ENCODE measurements at places on chromosomes 3 and 15. TPM values are rescaled to one million over a fixed set of nuclear protein-coding genes. Genes with fewer than 3 reads are reported as not detected.

- H3K27ac ChIP-seq = no peak overlapping the region
- H3K27me3 ChIP-seq = no peaks in the 10 kb centered on the region
- DNase-seq = no peak
- H3K4me1 ChIP-seq = no peaks in the 10 kb centered on the region
Measured at GRCh38 chr15:42035435-42035761, 14.6 kb upstream of the PLA2G4E start.

DNA sequence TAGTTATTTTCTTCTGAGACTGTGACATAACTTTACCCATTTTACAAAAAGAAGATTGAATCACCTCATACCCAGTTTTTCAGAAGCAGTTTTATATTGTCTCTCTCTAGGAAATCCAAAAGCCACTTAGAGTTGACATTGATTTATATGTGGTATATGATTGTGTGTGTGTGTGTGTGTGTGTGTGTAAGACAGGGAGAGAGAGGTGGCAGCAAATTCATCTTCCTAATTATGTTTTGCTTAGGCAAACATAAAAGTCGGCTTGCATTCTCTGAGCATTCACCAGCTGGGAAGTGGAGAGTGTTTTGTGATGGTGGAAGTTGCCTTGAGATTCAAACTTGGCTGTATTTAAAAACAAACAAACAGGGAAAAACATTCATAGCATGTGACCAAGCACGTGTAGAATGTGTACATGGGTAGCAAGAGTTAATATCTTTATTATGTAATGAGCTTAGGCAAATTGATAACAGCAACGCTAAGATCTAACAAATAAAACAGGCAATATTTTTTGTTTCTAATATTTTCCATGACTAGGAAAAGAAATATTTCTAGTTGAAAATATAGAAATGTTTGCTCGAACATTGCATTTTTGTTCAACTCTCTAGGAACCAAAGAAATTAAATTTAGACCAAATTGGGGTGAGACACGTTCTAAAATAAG lies 64.4 kb upstream of the IGF1R start:
- H3K27ac ChIP-seq = no peak overlapping the region
- no peaks in the 10 kb centered on the region for H3K36me3 ChIP-seq
- DNase-seq = no peak
- no peaks in the 10 kb centered on the region for H3K4me1 ChIP-seq

PRKCD gene
- 13.5 TPM for total RNA-seq

DNA sequence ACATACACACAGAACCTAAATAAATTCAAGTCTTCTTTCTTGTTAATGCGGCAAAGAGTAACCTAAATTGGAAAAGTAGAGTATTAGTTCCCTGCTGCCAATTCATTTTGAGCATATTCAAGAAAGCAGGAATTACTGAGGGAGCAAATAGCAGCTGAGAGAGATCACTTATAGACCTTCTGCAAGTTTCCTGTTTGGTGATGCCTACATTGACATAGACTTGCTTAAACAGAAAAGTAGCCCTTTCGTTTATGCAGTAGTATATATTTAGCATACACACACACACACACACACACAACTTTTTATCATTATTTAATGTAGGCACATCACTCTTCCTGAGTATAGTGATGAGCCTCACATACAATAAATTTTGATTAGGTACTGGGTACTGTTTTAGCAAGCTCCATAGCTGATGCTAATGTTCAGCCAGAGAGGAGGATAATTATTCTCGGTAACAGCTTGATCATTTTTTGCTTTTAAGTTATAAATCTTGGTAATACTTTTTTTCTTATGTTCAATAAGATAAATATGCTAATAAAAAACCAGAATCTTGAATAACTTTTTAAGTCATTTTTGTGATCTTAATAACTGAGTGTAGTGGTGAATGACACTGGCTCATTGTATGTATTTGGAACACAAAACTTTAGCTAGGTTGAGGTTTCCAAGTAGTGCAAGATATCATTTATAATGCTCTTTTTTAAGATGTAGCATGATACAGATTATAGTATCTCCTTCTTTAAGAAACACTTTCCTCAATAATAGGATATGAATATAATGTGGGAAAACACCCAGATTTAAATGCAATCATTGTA lies 174.7 kb downstream of the MBNL1 start:
- no peak overlapping the region for H3K27ac ChIP-seq
- H3K4me1 ChIP-seq = no peaks in the 10 kb centered on the region
- no peak overlapping the region for H3K4me3 ChIP-seq
- H3K27me3 ChIP-seq = no peaks in the 10 kb centered on the region
- H3K36me3 ChIP-seq = no peaks in the 10 kb centered on the region

MYL3 gene
- total RNA-seq = 9.6 TPM

LSG1 gene
- total RNA-seq = 64.5 TPM

GRCh38 chr15:101020945-101021344 lies 101.8 kb downstream of the LRRK1 start:
- DNase-seq = no peak
- H3K27ac ChIP-seq = no peak overlapping the region
- H3K27me3 ChIP-seq = no peaks in the 10 kb centered on the region
- H3K4me3 ChIP-seq = no peak overlapping the region
- no peaks in the 10 kb centered on the region for H3K36me3 ChIP-seq
- H3K4me1 ChIP-seq = peaks cover 15% of the 10 kb centered on the region

SH2D7 gene
- not detected for total RNA-seq

GRCh38 chr3:94990952-94991705 lies 928.3 kb downstream of the NSUN3 start:
- H3K4me3 ChIP-seq = no peak overlapping the region
- DNase-seq = no peak
- H3K27me3 ChIP-seq = no peaks in the 10 kb centered on the region
- H3K27ac ChIP-seq = no peak overlapping the region
- H3K4me1 ChIP-seq = no peaks in the 10 kb centered on the region
- no peaks in the 10 kb centered on the region for H3K36me3 ChIP-seq

DNA sequence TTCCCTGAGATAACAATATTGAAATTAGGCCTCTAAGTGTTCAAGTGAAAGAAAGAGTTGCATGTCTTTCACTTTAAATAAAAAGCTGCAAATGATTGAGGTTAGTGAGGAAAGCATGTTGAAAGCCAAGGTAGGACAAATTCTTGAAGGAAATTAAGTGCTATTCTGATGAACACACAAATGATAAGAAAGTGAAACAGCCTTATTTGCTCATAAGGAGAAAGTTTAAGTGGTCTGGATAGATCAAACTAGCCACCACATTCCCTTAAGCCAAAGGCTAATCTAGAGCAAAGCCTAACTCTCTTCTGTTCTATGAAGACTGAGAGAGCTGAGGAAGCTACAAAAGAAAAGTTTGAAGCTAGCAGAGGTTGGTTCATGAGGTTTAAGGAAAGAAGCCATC lies 36.1 kb downstream of the CRTC3 start:
- H3K27ac ChIP-seq = no peak overlapping the region
- no peak for DNase-seq
- H3K4me1 ChIP-seq = peaks cover 41% of the 10 kb centered on the region
- no peaks in the 10 kb centered on the region for H3K36me3 ChIP-seq

GRCh38 chr3:165814380-165814779 lies 22.8 kb downstream of the BCHE start:
- no peaks in the 10 kb centered on the region for H3K36me3 ChIP-seq
- no peak overlapping the region for H3K27ac ChIP-seq
- no peak for DNase-seq
- H3K4me3 ChIP-seq = no peak overlapping the region
- H3K4me1 ChIP-seq = no peaks in the 10 kb centered on the region

DNA sequence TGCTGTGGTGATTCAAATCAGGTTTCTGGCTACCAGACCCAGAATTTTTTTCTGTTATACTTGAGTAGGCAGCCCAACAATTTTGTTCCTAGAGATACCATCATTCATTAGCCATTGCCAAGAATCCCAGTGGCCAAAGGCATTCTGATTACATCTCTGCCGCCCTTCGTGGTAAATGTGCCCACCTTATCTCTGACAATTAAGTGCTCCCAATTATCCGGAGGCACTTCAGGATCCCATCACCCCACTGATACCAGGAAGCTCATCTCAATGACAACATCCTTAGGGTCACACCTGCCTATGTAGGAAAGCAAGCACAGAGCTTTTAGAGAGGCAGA lies 43.2 kb upstream of the RPL35A start:
- no peak for DNase-seq
- no peak overlapping the region for H3K4me3 ChIP-seq

GRCh38 chr15:50774450-50774849 lies 8.9 kb upstream of the SPPL2A start:
- no peak overlapping the region for H3K27ac ChIP-seq
- no peaks in the 10 kb centered on the region for H3K27me3 ChIP-seq
- DNase-seq = no peak
- H3K36me3 ChIP-seq = no peaks in the 10 kb centered on the region
- H3K4me1 ChIP-seq = no peaks in the 10 kb centered on the region

FBXL22 gene
- total RNA-seq = 0.63 TPM

- H3K27ac ChIP-seq = no peak overlapping the region
- no peaks in the 10 kb centered on the region for H3K27me3 ChIP-seq
- no peak for DNase-seq
Measured at GRCh38 chr15:39573844-39574243, 7.0 kb upstream of the THBS1 start.

DNA sequence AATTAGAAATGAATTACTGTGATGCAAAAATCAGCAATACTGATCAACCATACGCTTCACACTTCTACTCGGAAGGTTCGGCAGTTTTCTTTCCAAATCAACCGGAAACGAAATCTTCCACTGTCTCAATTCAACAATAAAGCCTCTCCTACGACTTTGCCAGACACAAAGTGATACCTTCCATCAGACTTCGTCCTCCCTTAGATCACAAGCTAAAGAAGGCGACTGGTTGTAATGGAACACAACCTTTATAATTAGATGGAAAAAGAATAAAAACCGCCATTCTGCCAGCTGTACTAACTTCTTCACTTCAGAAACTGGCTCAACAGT lies 618 bp downstream of the PARL start:
- H3K4me3 ChIP-seq = peak overlapping the region; percentile 92
- H3K36me3 ChIP-seq = no peaks in the 10 kb centered on the region
- no peaks in the 10 kb centered on the region for H3K27me3 ChIP-seq
- H3K27ac ChIP-seq = peak overlapping the region; percentile 88

CCDC66 gene
- 73.8 TPM for total RNA-seq

DNA sequence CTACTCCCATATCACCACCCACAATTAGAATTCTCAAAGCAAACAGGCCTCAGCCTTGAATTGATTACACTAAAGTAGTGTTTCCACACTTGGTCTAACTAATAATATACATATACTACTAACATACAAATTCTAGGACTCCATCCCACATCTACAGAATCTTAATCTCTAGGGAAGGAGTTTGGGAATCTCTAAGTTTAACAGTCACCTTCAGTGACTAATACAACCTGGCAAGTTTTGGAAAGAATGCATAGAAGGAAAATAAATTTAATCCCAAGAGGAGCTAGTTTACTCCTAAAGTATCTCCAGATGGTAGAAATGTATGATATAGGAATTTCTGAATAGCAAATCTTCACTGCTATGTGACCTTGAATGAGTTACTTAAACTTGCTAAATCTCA lies 9.1 kb downstream of the CLPX start:
- DNase-seq = no peak
- no peak overlapping the region for H3K4me3 ChIP-seq
- H3K4me1 ChIP-seq = peaks cover 2% of the 10 kb centered on the region
- H3K27ac ChIP-seq = no peak overlapping the region

GRCh38 chr3:36919439-36920160 lies 25.3 kb downstream of the TRANK1 start:
- no peak overlapping the region for H3K27ac ChIP-seq
- no peak overlapping the region for H3K4me3 ChIP-seq
- H3K36me3 ChIP-seq = no peaks in the 10 kb centered on the region
- DNase-seq = no peak
- no peaks in the 10 kb centered on the region for H3K27me3 ChIP-seq

- DNase-seq = no peak
- no peak overlapping the region for H3K27ac ChIP-seq
- no peaks in the 10 kb centered on the region for H3K36me3 ChIP-seq
- H3K4me3 ChIP-seq = no peak overlapping the region
- no peaks in the 10 kb centered on the region for H3K27me3 ChIP-seq
- H3K4me1 ChIP-seq = peaks cover 2% of the 10 kb centered on the region
Measured at GRCh38 chr3:126834596-126835471, 130.8 kb downstream of the CHCHD6 start.

KCNH8 gene
- 0.60 TPM for total RNA-seq

DNA sequence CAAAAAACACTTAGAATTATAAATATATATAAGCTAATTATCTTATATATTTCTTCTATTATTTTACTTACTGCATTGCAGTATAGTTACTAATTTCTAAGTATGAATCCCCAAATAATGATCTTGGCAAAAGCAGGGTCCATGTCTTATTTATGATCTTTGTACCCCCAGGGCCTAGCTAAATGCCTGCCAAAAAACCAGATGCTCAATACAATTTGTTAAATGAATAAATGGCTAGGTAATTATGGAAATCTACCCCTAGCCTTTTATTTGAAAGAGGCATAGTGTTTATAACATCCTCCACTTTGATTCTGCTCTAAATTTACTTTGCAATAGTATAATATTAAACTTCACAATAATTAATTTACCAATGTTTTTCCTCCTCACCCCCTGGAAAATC lies 69.5 kb downstream of the CSNK1G1 start:
- H3K27ac ChIP-seq = no peak overlapping the region
- no peaks in the 10 kb centered on the region for H3K27me3 ChIP-seq
- peaks cover 13% of the 10 kb centered on the region for H3K4me1 ChIP-seq
- H3K36me3 ChIP-seq = no peaks in the 10 kb centered on the region

MYZAP gene
- 3.1 TPM for total RNA-seq

MELTF gene
- 6.6 TPM for total RNA-seq

HTR3E gene
- total RNA-seq = not detected

DNA sequence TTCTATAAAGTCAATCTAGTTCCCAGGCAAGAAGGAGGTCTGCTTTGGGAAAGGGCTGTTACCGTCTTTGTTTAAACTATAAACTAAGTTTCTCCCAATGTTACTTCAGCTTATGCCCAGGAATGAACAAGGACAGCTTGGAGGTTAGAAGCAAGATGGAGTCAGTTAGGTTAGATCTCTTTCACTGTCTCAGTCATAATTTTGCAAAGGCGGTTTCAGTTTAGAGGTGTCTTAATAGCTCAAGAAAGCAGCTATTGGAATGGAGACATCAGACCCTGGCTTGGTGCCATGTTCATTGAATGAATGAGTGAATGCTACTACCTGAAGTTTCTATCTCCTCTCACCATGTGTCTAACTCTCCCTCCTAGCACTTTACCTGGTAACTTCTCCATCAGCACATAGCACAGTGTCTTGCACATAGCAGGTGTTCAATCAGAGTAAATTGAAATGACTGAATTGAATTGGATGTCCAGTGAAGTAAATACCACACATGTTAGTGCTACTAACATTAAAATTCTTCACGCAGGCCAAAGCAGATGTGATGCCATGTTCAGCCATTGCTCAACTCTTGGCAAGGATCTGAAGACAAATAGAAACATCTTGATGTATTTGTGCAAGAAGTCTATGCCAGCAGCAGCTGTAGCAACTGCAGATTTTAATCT lies 28.2 kb downstream of the CLEC3B start:
- no peaks in the 10 kb centered on the region for H3K36me3 ChIP-seq
- H3K27ac ChIP-seq = no peak overlapping the region
- H3K27me3 ChIP-seq = no peaks in the 10 kb centered on the region
- peaks cover 49% of the 10 kb centered on the region for H3K4me1 ChIP-seq

LRTM1 gene
- not detected for total RNA-seq

DNA sequence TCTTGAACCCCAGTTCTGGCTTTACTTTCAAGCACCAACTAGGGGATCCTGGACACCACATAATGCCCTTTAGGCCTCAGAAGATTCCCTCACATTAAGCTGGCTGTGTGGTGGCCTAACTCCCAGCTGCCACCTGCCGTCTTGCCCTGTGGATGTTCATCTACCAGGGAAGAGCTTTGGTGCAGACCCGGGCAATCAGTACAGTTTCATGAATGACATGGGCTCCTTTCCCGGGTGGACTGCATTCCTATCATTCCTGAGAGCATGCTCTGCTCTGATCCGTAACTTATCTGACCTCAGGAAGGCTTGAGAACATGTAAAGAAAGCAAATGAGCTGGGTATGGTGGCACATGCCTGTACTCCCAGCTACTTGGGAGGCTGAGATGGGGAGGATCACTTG lies 50.0 kb upstream of the GSK3B start:
- no peak overlapping the region for H3K27ac ChIP-seq
- DNase-seq = no peak
- no peak overlapping the region for H3K4me3 ChIP-seq
- H3K27me3 ChIP-seq = no peaks in the 10 kb centered on the region

Measured in tibial nerve (tissue), 4 donors.